ENCODE measurements at places on chromosomes 2 and 18.

- DNase-seq, result no peak
These were observed 202.3 kb upstream of the KLHL14 start for GRCh38 chr18:32975163-32975436.

DNA sequence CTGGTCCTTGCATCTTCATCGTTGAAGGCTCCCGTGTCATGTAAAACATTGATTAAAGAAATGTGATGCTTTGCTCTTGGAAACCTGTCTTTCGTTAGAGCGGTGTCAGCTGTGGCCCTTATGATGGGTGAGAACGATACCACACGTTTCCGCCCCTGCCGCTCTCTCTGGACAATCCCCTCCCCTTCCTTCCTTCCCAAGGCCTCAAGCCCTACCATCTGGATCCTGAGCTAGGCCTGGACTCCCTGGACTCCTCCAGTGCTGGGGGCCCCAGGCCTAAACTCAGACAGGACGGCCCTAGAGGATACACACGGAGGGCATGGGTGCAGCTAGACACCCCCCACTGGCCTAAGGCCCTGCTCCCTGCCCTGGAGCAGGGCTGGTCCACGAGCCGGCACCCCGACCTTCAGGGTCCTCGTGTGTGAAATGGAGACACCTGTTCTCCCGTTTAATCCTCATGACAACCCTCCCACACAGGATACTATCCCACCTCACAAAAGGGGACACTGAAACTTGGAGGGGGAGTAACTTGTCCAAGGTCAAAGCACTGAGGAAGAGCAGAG, 13.2 kb downstream of the BIN1 start:
- no peak for DNase-seq

GRCh38 chr2:238968616-238969384, 120.9 kb downstream of the TWIST2 start:
- no peak for DNase-seq

DNA sequence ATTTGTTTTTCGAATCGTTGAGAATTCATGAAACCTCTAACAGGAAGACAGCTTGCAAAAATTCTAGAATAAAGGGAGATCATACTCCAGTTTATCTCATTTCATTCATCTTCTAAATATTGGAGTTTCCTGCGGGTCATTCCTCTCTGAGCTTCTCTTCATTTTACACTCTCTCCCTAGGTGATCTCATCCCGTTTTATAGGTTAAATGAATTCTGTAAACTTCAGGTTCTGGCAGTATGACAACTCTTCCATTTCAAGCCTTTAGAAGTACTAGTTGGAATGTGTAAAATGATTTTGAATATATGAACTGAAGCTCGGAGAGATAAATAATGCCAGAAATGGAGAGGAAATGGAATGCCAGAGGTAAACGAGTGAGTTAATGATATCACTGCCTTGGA, 312.4 kb downstream of the METTL4 start:
- no peak for DNase-seq

GRCh38 chr2:46540496-46541331, 61.3 kb downstream of the TMEM247 start:
- DNase-seq, result no peak

DNA sequence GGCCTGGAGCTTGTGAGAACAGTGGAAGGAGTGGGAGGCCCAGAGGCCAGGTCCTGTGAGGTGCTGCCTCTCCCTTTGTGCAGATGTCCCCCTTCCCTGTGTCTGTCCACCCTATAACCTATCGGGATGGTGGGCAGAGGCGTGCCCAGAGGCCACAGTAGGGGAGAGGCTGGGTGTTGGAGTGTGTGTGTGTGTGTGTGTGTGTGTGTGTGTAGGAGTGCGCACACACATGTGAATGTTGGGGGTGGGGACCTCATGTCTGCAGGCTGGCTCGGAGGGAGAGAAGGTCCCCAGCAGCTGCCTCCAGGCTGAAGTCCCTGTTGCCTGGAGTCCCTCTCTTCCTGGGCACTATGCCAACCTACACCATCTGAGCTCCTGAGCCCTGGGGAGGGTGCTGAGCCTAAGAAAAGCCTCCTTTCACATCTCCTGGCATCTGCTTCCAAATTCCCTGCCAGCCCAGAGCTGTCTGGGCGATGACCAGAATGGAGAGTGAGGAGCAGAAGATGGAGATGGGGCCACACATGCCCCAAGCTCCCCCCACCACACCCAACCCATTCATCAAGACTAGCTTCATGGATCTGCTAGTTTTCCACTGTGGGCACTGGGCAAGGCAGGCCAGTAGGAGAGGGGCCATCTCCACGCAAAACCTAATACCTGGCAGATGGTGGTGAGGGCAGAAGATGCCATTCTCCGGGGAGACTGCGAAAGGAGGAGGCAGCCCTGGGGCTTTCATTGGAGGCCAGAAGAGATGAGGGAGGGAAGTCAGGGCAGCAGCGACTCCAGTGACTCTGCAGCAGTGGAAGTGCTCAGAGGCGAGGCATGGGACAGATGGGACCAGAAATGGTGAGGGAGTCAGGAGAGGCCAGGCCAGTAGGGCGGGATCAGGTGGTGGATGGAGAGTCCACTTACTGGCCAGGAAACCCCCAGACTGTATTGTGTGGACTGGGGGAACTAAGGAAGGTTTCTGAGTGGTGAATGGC, 20.3 kb downstream of the KCNK3 start:
- DNase-seq, result no peak

DNA sequence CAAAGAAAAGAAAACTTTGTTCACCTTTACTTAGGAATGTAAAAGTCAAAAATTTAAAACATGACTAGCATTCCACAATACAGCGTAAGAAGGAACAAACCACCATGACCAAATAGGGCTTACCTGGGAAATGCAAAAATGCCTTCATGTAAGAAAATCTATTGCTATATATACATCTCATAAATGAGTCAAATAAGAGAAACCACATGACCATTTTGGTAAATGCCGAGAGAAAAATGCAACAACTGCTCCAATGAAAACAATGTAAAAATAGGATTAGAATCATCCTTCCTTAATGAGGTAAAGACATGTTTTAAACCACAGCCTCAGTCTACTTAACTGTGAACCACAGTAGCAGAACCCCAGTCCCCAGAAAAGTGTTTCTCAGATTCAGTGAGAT, 49.4 kb downstream of the TGOLN2 start:
- no peak for DNase-seq

DNA sequence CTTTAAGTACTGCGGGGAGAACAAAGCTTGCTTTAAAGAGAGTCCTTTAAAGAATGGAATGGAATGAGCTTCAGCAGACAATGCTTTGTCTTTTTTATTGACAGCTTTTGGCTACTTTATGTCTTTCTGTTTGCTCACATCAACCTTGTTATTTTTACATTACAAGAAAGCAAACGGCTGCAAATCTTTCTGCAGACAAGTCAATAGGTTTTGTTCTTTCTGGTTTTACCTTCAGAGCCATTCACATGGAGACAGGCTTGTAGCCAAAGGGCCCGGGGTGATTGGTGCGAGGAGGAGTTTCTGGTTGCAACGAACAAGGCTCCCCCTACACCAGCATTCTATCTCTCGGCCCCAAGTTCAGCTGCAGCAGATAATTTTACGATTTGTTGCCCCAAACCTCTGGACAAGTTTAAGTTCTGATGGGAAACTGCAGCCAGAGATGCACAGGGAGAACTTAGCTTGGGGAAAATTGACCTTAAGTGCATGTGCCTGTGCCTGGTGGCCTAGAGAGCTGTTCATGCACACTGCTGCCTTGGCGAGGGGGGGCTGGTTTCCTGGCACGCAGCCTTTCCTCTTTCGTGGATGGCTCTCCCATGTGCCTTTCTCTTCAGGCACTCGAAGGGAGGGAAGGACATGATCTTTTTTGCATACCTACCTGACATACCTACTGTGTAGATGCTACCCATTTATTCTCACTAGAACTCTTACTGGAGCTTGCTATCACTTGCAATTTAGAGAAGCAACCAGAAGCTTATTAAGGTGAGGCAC, 543.2 kb downstream of the DCDC2C start:
- DNase-seq, result no peak

DNA sequence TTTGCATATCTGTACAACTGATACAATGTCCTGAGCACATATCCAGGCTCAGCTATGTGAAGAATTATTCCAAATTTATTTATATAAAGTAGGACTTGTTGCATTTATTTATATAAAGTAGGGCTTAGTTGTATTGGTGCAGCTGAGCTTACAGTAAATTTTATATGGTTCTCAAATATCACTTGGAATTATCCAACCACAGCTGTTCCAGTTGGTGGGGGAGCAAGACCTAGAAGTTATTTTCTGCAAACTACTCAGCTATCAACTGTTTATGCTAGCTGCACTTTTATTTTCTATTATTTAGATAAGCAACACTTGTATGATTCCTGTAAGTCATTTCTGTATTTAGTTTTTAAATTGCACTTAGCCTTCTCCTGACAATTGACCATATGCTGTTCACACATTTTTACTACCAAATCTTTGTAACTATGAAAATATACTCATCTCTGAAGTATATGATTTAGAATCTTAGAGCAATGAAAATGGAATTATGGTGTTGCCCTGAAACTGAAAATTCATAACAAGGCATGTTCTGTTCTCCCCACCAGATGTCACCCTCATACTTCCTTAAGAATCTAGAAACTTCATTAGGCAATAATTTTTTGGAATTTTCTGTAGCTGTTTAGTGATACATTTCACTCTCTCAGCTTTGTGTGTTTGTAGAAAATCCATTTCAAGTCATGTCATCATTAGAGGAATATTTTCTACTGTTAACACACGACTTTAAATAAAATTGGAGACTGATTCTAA, 157.0 kb upstream of the CBLN2 start:
- no peak for DNase-seq

- no peak for DNase-seq
These were observed 62.2 kb downstream of the EDAR start for GRCh38 chr2:108926561-108927380.

DNA sequence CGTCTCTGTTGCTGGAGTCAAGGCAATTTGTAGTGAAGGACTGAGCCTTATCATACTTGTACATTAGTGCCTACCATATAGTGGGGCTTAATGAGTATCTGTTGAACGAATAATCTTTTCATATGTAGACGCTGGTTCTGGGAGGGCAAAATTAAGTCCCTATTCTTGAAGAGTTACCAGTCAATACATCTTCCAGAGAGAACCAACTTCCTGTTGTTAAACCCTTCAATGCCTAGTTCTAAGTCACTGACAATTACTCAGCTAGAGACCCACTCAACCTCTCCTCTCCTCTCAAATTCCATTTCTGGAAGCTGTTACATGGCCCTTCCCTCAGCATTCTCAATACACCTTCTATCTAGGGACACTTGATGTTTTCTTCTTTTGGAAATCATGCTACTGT, 1.1 kb upstream of the MOB4 start:
- DNase-seq, result no peak

GRCh38 chr2:133461484-133461883, 106.8 kb downstream of the NCKAP5 start:
- DNase-seq, result no peak

DNA sequence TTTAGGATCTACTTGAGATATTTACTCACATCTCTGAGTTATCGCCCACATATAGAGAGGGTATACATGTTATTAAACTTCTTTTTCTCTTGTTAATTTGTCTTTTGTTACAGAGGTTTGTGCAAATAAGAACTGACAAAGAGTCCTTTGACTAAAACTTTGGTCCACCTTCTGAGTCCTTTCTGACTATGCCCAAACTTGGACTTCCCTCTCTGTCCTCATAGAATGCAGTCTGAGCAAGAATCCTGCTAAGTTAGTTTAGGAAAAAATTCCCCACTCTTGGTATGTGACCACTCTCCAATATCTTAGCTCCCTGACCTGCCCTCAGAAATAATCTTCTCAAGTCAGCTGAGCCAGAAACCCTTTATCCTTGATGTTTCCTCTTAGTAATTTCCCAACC, 257.5 kb upstream of the REG3G start:
- DNase-seq, result no peak

- no peak for DNase-seq
These were observed 14.8 kb downstream of the ASB1 start for GRCh38 chr2:238441262-238442114.

DNA sequence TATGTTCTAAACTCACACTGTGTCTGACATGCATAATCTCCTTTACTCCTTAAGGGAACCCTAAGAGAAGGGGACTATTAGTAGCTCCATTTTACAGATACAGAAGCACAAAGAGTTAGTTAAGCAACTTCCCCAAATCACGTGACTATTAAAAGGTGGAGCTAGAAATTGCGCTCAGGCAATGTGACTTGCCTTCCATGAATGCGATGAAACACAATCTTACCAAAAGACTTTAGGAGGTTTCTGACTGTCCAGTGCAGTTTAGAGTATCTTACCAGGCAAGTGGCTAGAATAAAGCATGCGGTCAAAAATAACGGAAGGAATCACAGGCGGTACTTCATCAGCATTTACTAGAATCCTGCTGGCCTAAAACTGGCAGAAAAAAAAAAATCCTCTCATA, 70.4 kb downstream of the ZNF521 start:
- DNase-seq, result no peak

- DNase-seq, result no peak
These were observed 53.2 kb downstream of the DIS3L2 start for GRCh38 chr2:232014681-232015080.

GRCh38 chr2:37708146-37708545, 36.7 kb upstream of the CDC42EP3 start:
- no peak for DNase-seq

- DNase-seq, result no peak
These were observed 81.1 kb downstream of the TRIB2 start for GRCh38 chr2:12797815-12798214.

GRCh38 chr2:138291805-138292204, 209.8 kb upstream of the SPOPL start:
- DNase-seq, result no peak

- DNase-seq, result no peak
These were observed 96.6 kb downstream of the ALPK2 start for GRCh38 chr18:58532298-58532697.

- no peak for DNase-seq
These were observed 1544.2 kb upstream of the TMEFF2 start for GRCh38 chr2:193738892-193739291.

DNA sequence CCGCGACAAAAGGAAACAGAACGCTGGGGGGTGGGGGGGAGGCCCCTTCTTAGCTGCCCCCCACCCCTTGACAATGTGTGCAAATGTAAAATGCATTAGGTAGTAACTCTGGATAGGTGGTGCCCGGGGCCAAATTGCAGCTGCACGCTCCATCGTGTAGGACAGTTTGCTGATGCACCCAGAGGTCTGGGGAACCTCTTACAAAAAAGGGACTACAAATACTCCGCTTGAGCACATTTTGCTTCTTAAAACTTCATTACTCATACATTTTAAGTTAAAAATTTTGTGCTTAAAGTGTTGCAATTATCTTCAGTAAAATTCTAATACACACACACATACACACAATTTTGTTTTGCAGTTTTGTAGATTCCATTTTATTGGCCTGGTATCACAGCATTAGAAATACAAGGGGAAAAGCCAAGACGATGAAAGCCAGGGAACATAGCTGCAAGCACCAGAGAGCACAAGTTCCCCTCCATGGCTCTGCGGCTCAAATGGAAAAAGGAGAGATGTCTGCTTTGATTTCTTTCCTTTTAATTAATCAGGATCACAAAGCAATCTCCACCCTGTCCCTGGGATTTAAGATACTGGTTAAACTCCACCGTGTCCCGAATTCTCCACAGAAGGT, 582.1 kb downstream of the ZEB2 start:
- peak; percentile 7 for DNase-seq

GRCh38 chr18:57921708-57922107, 118.6 kb upstream of the ATP8B1 start:
- peak; percentile 24 for DNase-seq
